ENCODE measurements at places on chromosomes 1 and 21.
A peak's percentile ranks its signal among the peaks of the same experiment; 100 is the strongest.

GRCh38 chr1:234977875-234978396, 150.7 kb downstream of the TOMM20 start:
- DNase-seq, result no peak

DNA sequence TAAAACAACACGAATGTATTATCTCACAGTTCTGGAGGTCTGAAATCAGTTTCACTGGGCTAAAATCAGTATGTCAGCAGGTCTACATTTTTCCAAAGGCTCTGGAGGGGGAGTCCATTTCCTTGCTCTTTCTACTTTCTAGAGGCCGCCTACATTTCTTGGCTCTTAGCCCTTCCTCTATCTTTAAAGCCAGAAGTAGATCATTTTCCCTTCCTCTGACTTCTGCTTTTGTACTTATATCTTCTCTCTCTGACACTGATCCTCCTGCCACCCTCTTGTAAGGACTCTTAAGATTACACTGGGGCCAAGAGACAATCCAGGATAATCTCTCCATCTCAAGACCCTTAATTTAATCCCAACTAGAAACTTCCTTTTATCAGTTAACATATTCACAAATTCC, 41.4 kb downstream of the MSH4 start:
- DNase-seq, result no peak

DNA sequence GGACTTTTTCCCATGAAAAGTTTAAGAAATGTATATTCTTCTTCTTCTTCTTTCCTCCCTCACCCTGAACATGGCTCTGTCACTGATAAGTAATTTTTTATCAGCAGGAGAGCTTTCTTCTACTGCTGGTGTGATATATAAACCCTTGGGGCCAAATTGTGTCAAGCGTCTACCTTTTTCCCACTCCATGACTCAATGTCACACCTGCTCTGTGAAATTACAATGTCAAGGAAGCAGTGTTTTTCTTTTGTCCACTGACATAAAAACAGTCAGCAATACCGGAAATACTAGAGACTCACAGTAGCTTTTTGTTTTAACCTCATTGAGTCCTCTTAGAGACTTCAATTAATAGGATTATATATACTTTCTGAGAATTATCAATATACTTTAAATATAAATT, 416.2 kb upstream of the ADGRL4 start:
- no peak for DNase-seq

DNA sequence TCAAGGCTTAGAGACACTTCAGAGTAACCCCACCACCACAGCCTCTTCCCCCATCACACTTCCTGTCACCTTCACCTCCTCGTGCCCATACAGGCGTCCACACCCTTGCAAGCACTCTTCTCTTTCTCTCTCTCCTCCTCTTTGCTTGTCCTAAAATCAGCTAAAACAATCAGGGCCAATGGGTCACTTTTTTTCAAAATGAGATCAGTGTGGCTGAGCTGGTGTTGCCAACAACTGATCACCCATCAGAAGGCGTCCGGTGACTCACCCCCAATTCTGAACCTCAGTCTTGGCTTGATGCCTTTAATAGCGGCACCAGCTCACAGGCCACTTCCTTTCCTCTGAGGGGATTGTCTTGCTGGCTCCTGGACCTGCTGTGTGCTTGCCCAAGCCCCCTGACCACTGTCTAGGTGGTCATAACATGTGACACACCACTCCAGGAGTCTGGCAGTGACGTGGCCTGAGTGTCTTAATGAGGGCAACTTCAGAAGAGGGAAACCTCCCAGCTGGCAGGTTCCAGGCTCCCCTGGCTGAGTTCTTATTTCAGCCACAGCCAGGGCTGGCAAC, 1.6 kb downstream of the DRAXIN start:
- no peak for DNase-seq

GRCh38 chr1:225842074-225842473, 32.1 kb downstream of the EPHX1 start:
- DNase-seq, result no peak

GRCh38 chr1:48495911-48496310, 23.9 kb upstream of the SPATA6 start:
- no peak for DNase-seq

DNA sequence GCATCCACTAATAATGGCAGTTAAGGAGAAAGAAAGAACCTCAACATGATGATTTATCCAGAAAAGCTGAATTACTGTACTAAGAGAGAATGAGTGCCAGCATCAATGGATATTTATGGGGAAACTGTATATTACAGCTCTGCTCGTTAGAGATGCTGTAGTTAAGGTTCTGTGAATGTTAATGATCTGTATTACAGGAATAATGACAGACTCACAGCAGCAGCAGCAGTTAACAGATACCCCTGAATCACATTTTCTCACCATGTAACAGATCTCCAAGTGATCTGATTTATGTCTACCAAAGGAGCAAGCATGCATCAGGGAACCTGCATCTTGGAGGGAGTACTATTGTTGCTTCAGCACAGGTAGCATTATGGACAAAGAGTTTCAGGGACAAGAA, 80.6 kb upstream of the C8B start:
- no peak for DNase-seq

GRCh38 chr1:89732643-89733222, 88.1 kb upstream of the LRRC8D start:
- DNase-seq, result no peak

DNA sequence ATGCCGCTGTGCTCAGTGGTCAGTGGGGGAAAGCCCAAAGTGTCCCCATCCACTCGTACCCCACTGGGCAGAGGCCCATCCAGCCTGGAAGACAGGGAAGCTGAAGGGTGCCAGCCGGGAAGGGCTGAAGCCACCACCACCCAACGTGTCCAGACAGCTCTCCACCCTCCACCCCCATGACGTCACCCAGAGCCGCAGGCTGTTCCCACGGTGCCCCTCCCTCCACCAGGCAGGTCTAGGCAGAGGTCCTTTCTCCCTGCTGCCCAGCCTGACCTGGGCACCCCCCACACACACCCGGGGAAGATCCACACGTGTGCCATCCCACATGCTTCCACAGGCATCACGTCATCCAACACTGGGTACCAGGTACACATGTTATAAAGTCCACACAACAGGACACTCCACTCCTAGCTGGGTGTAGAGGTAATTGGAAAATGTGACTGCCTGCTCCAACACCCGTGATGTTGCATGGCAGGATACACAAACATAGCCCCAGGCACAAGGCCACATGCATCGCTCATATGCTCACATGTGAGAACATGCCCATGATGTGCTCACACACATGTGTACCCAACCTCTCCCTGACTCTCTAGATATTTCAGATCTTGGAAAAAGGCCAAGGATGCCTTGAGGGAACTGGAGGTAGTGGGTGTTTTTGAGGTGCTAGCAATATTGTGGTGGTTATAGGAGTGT, 5.1 kb upstream of the ARHGAP30 start:
- no peak for DNase-seq

DNA sequence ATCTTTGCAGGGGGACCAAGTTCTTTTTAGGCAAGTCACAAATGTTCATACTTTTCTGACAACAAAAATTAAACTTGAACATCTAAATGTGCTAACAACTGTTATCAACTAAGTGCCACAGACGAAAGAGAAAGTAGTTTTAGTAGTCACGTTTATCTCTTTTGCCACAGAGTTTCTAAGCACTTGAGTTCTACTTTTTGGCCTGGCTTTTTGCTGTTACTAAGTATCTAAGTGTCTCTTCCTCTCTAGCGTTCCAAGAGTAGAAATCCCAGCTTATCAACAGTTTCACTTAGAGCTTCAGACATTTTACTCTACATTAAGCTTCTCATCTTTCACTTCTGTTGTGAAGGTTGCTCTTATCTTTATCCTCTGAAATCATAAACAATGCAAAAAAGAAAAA, 34.2 kb downstream of the GATAD2B start:
- DNase-seq, result no peak

- DNase-seq, result no peak
Observed at GRCh38 chr1:230272557-230272956, 153.6 kb downstream of the PGBD5 start.

GRCh38 chr1:172484252-172484651, 40.4 kb upstream of the PIGC start:
- no peak for DNase-seq

DNA sequence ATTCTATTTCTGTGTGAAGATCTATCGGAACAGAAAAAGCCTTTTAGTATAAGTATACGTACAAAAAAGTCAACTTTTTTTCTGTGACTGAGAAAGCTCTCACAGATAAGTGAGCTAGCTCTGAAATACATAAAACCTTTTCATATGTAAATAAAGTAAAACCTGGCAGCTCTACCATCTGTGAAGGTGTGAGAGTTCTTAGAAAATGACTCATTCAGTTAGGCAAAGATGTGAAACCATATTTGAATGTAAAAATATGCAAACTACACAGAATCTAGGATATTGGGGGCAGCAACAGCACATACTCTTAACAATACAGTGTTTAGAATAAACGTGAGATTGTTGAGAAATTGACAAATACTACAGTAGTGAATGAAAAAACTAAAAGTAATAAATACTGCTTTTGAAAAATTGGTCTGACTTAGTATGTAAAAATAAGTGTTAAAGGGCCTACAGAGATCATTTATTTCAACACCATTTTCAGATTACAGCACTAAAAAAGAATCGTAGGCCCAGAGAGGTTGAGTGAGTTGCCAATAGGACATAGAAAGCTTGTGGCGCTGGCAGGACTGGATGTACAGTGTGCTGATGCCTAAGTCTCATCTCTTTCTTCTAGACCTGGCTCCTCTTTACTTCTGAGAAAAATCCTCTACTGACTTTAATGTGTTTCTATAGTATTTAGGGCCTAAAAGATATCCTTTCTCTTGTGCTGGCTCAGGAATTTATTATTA, 19.8 kb downstream of the ATP6V1G3 start:
- DNase-seq, result no peak

DNA sequence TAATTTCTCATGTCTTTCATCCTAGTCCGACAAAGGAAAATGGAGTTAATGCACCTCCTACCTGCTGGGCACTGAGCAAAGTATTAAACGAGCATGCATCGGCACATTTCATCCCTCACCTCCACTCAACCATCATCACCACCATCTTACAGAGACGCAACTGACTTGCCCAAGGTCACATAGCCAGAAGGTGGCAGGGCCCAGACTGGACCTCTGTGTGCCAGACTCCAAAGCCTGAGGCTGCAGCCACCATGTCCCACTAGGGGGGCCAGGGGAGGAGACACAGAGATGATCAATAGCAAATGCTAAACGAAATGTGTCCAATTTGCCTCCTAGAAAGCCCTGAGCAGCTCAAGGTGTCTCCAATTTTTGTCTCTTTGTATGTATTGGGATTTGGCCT, 163.7 kb upstream of the EDN2 start:
- DNase-seq, result no peak

- DNase-seq, result peak; percentile 65
Observed at GRCh38 chr21:42117229-42117966, 46.3 kb downstream of the UMODL1 start.

DNA sequence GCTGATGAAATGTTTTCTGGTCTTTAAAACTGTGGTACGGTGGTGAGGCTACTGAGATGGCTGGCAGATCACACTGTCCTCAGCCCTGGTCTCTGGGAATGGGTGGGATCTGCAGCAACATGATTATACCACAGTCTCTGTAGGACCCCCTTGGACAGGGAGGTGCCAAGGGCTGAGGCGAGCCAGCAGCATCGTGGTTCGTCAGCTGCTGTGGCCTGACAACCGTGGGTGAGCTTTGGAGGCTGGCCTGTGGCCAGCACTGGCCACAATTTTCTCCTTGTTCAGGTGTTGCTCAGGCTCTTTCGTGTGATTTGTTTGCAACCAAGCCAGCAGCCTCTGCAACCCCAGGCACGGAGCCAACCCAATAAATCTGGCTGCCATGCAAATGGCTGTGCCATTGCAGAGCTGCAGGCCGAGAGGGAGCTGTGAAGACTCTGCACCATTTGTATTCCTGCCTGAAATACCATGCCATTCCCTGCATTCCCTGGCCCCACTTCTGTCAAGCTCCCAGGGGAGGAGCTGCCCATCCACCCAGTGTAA, 70.9 kb downstream of the PCP4 start:
- DNase-seq, result no peak

DNA sequence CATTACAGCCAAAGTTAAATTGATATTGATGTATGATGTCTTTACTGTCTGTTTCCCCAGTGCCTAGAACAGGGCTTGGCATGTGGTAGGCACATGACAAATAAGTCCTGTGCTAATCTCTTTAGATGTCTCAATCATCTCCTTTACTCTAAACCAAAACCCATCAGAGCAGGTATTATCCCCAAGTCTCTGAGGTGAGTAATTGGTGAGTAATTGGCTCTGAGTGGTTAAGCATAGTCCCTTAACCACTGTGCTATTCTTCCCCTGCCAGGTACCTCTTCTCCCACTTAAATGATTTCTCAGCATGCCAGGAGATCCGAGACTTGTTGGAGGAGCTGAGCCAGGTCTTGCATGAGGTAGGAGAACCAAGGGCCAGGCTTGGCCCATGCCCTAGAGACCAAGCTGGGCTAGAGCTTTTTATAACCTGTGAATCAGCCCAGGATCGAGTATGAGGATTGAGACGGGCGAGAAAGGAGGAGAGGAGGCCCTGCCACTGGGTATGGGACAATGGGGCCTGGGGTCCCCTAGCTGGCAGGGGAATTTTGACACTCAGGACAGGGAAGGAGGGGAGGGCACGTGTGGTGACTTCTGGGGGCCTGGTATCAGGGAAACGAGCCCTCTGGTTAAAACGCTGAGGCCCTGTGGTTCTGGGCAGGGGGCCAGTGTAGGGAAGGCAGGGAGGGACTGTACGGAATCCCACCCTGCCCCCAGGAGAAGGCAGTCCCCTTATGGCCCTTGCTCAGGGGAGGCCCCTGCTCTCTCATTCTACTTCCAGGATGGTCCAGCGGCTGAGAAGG, 4.5 kb downstream of the CNKSR1 start:
- no peak for DNase-seq

- DNase-seq, result no peak
Observed at GRCh38 chr1:185636848-185637247, 97.3 kb upstream of the HMCN1 start.

DNA sequence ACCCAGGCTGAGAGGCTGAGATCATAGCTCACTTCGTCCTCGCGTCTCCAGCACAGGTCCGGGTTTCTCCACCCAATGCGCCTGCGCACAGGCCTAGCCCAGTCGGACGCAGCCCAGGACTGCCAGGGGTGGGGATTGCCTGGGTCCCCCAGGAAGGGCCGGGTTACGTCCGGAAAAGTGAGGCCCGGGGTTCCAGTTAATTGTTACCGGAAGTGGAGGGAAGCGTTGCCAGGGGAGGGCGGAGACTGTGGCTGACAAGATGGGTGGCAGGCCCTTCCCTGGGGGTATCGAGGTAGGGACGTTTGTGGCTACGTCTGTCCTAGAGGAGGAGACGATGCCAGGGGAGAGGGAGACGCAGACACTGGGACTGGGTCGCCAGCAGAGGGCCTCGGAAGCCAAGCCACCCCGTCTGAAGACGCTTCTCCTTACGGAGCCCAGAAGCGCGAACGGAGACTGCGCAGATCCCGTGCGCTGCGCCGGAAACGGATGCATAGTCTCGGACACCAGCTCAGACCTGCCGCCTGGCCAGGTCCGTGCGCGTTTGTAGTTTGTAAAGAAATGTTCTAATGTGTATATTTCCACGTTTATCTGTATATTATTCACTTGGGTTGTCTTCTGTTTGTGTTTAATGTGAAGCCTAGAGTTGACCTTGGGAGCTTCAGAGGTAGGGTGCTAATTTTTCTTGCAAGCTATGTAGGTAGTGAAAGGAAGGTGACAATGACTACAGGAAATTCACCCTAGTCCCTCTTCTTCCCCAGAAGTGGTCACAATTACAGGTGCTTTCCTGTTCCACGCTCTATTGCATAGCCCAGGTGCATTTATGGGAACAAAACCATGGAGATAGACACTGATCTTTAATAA, 7.3 kb downstream of the RSRP1 start:
- peak; percentile 80 for DNase-seq

Data from amniotic stem cell (primary cell).